NCI-H1417 treated with DMSO at 0.1 percent for 48 hours (cell line): ENCODE measurements at places on chromosomes 7 and 10.

GRCh38 chr7:50405221-50405620, 44.9 kb downstream of the FIGNL1 start:
- no peak for DNase-seq

- no peak for DNase-seq
Measured at GRCh38 chr10:63021225-63021624, 111.9 kb upstream of the NRBF2 start.

DNA sequence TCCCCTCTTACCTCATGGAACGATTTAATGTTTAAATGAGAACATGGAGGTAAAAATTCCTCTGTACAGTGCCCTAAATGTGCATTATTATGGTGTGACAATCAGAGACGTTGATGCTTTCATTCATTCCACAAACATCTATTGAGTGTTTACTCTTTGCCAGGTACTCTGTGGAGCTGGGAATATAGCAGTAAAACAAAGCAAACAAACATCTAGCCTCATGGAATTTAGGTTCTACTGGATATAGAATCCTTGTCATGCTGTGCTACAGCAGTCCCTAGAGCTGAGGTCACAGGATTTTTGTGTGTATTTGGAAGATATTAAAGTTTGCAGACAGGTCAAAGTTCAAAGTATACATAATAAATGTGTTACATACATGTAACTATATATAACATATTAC, 140.7 kb downstream of the CUBN start:
- no peak for DNase-seq

DNA sequence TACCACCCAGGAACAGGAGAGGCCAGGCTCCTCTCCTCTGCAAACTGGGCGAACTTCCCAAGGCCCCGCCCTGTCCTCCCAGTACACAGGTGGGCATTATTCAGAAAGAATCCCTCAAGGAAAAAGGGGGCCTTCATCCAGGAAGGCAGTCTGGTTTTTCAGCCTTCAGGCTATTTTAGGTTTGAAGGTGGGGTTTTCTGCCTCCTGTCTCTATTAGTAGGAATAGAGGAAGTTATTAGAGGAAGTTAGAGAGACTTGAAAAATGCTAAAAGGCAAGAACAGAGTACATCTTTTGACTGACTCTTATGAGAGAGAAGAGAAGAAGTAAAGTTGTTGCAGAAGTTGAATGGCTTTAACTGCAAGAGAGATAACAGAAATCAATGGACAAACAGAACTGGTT, 250.9 kb upstream of the SORCS1 start:
- no peak for DNase-seq

GRCh38 chr7:2403718-2404648, 572 bp downstream of the CHST12 start:
- DNase-seq: no peak
